ENCODE measurements at places on chromosomes 3 and 15.

- no peak for DNase-seq
Measured at GRCh38 chr3:49998326-49998725, 58.4 kb downstream of the RBM6 start.

GRCh38 chr3:52061121-52061910 is 4.9 kb upstream of the DUSP7 start:
- DNase-seq, result no peak

GRCh38 chr3:172339892-172340291 is 108.4 kb downstream of the GHSR start:
- DNase-seq, result no peak

DNA sequence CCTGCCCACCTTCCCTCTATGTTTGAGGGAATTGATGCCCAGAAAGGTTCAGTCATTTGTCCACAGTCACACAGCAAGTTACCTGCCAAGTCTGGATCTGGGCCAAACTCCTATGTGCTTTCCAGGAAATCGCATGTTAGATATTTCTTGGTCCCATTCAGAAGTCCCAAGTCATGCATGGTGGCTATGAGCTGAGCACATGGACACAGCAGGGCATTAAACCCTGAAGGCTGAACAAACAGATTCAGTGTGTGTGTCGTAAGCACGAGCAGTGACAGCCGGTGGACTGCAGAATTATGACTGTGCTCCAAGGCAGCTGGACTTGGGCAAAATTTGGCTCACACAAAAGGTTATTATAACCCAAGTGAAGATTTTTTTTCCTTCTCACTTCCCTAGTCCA is 11.4 kb upstream of the SLC6A6 start:
- DNase-seq, result no peak

- DNase-seq, result no peak
Measured at GRCh38 chr3:59261009-59261408, 211.2 kb upstream of the CFAP20DC start.

GRCh38 chr15:56736881-56737707 is 3.8 kb upstream of the ZNF280D start:
- no peak for DNase-seq

DNA sequence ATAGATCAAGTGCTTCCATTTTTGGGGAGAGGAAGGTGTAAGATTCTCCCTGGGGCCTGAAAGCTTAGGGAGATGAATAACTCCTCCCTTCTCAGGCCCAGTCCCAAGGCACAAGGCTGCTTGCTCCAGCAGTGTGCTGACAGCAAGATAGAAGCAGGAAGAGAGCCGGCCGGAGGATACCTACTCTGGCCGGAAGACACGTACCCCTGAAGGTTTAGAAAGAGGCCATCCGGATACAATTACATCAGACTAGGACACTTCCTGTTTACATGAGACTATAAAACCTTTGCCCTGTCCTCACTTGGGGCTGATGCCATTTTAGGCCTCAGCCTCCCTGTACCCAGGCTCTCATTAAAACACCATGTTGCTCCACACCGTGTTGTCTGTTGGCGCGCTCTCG is 329.9 kb downstream of the SV2B start:
- DNase-seq, result no peak

- DNase-seq, result no peak
Measured at GRCh38 chr15:37057256-37057655, 43.1 kb downstream of the MEIS2 start.

- DNase-seq, result no peak
Measured at GRCh38 chr3:180063783-180064182, 27.0 kb upstream of the PEX5L start.

- no peak for DNase-seq
Measured at GRCh38 chr3:61139686-61140085, 111.6 kb downstream of the FHIT start.

- DNase-seq, result no peak
Measured at GRCh38 chr3:7959094-7959493, 542.5 kb upstream of the LMCD1 start.

DNA sequence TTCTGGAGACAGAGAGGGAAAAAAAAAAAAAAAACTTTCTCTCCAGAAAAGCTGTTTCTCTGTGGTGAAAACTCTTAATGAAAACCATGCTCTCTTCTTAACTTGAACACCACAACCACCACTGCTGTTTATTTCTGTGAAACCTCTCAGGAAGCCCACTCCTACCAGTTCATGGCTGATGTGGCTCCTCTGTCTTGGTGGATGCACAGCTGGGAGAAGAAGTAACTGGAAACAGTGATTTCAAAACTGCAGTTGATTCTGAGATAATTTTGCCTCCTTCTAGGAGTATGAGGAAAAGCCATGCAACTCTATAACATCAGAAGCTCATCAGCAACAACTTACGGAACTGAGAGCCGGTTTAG is 40.2 kb upstream of the PYGO1 start:
- no peak for DNase-seq

DNA sequence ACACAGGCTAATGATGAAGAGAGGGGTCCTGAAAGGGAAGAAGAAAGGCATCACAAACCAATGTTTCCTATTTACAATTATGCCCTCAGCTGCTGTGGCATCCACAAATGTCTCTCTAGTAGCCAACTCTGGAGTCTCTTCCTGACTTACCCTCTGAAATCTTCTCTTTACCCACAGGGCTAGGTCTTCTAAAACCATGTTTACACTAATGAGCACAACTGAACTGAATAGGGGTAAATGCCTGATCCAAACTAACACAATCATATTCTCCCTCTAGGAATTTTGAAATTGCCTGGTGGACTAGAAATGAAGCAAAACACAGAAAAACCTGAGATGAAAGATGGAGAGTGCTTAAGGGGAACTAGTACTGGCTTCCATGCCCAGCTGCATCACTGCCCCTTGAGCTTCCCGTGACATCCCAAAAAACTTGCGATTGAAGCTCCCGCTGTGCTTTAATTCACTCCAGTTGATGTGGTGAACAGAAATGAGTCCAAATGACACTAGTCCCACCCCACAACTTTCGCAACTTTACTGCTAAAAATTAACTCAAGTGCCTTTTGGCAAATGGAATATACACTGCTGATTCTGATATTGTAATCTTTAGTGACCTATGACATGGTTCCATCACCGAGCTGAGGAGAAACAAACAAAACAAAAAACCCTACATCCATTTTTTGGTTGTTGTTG is 32.8 kb downstream of the CFAP20DC start:
- no peak for DNase-seq

- no peak for DNase-seq
Measured at GRCh38 chr3:58068122-58068809, 60.0 kb downstream of the FLNB start.

- peak; percentile 89 for DNase-seq
Measured at GRCh38 chr3:32140943-32141342, 34.5 kb downstream of the GPD1L start.

- no peak for DNase-seq
Measured at GRCh38 chr3:66403323-66403990, 97.4 kb downstream of the LRIG1 start.

DNA sequence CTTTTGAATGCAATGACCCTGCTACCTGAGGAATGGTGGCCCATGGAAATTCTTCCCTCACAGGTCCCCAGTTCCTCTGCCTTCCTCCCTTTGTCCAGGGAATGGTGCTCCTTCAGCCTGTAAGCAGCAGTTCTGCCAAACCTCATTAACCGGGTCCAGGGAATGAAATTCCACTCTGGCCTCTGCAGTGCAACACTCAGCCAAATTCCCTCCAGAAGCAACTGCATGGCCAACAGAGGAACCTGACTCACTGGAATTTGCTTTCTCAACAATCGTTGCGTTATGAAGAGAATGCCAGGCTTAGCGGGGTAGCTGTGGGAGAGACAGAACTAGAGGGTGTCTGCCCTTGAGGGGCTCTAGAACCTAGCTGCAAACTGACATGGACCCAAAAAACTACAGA is 449.4 kb upstream of the PROK2 start:
- DNase-seq, result no peak

GRCh38 chr3:87996882-87997281 is 61.9 kb downstream of the CGGBP1 start:
- peak; percentile 17 for DNase-seq

GRCh38 chr3:114320246-114320645 is 26.4 kb downstream of the TIGIT start:
- no peak for DNase-seq

DNA sequence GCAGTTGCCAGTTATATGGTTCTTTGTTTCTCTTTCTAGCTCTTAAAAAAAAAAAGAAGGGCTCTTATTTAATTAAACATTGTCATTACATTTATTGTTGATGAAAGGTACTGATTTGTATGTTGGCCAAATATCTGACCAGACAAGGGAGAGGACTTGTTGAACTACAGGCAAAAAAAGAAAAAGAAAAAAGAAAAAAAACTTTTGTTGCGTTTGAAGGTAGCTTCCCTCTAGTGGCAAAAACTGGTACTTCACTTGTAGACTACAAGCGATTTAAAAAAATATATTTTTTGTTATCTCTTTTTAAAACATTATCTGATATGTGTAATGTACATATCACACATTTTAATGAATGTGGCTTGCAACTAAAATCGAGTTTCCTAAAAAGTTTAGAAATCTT is 280.6 kb downstream of the ROBO2 start:
- DNase-seq, result peak; percentile 14

DNA sequence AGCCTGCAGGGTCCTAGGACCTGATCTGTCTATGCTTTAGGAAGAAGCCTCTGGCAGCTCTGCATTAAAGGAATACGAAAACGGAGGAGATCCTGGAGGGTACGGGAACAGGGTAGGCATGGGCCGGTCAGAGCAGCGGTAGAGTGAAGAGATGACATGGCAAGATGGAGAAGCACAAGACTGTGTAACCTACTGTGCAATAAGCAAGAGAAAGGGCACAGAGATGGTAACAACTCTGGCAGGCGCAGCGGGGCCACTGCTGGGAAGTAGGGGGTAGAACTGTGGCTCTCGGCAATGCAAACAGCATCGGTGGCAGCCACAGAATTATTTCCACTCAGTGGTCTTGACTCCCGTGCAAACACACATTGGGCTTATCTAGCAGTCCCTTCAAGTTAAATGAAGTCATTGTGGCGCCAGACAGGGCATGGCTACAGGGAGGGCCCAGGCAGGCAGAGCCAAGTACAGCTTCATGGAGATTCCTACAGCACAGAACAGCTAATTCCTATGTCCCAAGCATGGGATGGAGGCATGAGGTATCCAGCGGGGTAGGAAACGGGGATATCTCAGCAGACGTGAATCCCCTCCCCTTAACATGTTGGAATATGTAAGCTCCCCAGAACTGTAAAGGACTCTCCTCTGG is 28.8 kb downstream of the WHAMM start:
- no peak for DNase-seq

DNA sequence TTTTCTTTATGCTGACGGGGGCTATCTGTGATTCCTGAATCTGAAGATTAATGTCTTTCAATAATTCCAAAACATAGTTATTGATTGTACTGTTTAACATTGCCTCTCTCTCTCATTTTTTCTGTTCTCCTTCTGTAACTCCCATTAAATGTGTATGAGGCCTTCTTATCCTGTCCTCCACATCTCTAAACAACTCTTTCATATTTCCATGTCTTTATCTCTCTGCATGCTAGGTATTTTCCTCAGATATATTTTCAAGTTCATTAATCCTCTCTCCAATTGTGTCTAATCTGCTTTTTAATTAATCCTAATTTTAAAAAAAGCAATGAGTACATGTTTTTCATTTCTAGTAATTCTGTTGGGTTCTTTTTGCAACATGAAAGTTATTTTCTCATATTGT is 173.2 kb downstream of the TLE3 start:
- no peak for DNase-seq

GRCh38 chr3:33940736-33941135 is 142.3 kb downstream of the PDCD6IP start:
- no peak for DNase-seq

- no peak for DNase-seq
Measured at GRCh38 chr15:68430471-68431036, 1.4 kb downstream of the ITGA11 start.

DNA sequence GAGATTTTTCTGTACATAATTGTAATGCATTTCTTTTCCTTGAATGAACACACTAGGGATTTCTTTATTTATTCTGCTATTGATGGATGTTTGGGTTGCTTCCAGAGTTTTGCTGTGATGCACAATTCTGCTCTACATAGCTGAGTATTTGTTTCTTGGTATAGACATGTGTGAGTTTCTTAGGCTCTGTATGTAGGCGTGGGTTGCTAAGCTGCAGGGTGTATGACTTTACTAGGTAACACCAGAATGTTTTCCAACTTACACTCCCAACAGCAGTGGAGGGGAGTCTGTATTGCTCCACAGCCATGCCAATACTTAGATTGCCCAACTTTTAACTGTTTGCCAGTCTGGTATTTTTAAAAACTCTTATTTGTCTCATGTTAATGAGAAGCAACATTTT is 155.5 kb upstream of the TNIK start:
- DNase-seq, result no peak

Measured in common myeloid progenitor, CD34-positive (primary cell).